ENCODE measurements at places on chromosomes 13 and 19. TPM values are rescaled to one million over a fixed set of nuclear protein-coding genes. Genes with fewer than 3 reads are reported as not detected.

DNA sequence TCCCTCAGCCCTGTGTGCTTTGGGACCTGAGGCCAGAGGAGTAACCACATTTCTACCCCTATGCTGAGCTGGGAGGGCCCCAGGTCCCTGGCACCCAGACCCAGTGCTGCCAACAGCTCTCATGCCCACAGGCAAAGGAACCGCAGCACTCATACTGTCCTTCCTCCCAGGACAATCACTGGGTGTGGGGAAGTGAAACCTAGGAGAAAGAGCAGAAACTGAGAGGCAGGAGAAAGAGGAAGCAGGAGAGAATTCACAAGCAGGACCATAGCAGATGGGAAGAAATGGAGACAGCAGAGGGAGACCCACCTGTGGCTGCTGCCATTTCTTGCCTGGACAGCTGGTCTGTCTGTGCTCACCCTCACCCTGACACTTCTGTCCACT lies 18.9 kb downstream of the CCDC97 start:
- DNase-seq, result no peak

DNA sequence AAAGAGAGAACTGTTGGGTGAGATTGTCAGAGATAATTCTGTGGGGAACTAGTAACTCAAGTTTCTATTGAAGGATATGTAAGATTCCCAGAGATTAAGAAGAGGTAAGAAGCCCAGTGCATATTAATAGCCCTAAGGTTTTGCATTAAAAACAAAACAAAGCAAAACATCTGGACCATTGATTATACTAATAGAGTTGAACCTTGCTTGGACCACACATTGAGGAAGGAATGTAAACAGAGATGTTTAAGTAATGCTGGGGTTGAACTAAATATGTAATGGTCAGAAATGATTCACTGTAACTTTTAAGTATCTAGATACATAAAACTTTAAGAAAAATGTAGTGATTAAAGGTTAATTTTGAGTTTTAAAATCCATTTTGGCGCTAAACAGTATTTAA lies 1770.0 kb downstream of the PCDH9 start:
- peak; percentile 75 for DNase-seq

DNA sequence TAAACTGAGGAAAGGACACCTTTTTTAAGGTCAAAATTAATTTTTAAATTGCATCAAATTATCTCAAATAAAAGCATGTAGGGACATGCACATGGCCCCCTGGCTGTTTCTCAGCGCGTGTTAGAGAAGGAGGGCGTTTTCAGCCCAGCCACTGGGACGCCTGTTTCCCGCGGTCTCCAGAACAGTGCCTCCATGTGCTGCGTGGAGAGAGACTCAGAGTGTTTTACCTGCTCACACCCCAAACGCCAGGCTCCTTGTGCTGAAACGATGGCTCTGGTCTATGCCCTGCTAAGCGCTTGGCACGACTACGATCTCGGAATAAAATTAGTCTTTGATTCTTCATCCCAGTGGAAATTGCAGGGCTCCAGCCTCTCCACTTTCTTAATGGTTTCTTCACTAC lies 20.0 kb upstream of the SPACA7 start:
- DNase-seq, result no peak

DNA sequence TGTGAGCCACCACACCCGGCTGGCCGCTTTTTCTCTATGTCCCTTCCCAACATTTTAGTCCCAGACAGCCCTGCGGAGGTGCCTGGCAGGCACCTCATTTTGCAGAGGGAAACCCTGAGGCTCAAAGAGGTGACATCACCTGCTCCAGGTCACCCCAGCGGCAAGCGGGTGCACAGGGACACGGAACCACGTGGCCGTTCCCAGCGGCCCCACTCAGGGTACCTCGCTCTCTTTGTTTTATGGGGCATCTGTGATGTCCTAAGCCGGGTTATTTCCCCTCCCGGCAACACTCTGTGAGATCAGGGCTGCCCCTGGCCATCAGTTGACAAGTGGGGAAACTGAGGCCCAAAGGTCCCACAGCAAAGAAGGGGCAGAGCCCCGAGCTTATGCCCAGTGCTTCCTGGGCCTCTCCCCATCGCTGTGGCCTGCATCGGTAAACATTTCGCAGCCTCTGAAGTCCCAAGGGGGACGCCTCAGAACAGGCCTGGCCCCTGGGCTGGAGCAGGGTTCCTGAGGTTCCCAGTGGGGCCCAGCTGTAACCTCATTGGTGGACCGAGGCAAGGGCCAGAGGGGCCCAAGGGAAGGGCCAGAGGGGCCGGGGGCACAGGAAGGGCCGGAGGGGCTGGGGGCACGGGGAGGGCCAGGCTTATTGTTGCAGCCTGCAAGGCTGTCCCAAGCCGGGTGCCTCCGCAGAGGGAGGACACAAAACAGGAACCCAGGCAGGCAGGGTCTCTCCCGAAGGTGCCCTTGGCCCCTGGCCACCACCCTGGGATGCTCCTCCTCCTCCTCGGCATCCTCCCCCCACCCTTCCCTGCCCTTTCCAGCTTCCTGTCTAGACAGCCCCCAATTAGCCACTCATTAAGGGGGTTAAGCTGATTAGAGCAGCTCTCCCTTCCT lies 39.0 kb downstream of the SMIM24 start:
- DNase-seq, result no peak

DNA sequence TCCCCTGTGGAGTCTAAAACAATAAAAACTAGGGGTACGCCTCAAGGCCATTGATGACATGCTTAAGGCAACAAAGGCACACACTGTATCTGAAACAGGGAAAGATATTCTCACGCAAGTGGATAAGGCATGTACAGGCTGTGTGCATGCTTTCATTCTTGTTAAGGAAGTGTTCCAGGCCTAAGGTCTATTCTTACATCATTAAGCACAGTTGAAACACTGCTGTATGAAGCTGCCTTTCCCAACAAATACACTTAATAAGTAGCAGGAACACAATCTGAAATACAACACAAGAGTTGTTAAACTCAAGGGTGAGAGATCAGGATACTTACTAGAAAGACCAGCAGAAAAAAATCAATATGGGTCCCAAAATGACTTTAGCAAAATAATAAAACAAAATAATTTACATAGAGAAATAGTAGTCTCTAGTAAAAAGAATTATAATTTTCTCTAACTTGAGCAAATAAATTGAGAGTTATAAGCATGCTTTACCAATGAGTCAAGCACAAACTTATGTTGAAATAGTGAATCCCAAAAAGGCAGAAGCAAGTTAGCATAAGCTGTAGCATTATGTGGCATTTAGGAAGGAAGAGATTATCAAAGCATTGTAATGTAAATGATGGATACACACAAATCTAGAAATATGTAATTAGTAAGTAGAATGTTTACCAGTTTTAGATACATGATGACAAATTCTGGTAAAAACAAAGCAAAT lies 796.9 kb downstream of the SLITRK1 start:
- DNase-seq, result peak; percentile 25

- DNase-seq, result no peak
These were observed 7.1 kb downstream of the COMMD6 start for GRCh38 chr13:75530549-75530961.

DNA sequence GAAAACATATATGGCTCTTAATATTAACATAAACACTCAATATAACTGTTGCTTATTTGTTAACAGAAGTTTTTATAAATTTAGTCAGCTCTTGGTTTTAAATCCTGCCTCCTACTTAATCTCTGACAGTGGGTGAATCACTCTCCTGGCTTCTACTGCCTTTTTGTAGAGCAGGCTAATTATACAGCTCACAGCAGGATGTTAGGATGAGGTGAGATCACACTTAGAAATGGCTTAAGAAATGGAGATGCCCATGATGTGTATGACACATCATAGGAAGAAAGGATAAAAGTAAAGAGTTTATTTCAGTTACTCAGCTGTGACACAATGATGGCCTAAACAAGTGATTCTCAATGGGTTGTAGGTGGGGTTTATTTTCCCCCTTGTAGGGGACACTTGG lies 345.6 kb downstream of the SPRY2 start:
- peak; percentile 29 for DNase-seq

GRCh38 chr19:23470873-23471545 lies 75.7 kb upstream of the ZNF91 start:
- no peak for DNase-seq

GRCh38 chr13:91946498-91947070 lies 548.2 kb downstream of the GPC5 start:
- DNase-seq, result peak; percentile 54

- DNase-seq, result no peak
These were observed at the start of gene GNG14 for GRCh38 chr19:12687496-12688196. Gene GNG14 (plus strand): TSS chr19:12687998. CDS start chr19:12688049, 51 bp downstream.

GRCh38 chr13:41017159-41017558 lies 2.0 kb downstream of the ELF1 start:
- DNase-seq, result no peak

DNA sequence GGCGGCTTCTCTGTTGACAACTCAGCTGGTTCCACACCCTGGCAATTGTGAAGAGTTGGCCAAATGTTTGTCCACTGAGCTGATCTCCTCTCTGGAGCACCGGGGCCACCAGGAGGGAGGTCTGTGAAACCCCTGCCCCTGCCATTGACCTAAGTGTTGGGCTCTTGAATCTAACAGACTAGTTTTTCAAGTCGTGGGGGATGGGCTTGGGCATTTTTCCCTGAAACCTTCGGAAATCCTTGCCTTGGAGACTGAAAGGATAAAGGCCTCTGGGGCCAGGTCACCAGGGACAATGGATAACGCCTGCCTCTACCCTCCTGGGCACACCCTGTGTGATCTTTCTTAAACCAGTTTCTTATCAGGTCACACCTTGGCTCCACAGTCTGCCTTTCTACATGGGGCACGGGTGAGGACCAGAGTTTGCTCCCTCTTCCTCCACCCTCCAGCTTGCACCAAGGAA lies 881 bp downstream of the GEMIN7 start:
- DNase-seq, result no peak

- no peak for DNase-seq
These were observed 67.0 kb upstream of the SLC15A1 start for GRCh38 chr13:98819382-98820010.

GRCh38 chr19:10380313-10381102 lies at the start of gene TYK2:
Gene TYK2 (minus strand): TSS chr19:10380572. CDS start chr19:10378406, 2,166 bp downstream.
- peak; percentile 96 for DNase-seq

DNA sequence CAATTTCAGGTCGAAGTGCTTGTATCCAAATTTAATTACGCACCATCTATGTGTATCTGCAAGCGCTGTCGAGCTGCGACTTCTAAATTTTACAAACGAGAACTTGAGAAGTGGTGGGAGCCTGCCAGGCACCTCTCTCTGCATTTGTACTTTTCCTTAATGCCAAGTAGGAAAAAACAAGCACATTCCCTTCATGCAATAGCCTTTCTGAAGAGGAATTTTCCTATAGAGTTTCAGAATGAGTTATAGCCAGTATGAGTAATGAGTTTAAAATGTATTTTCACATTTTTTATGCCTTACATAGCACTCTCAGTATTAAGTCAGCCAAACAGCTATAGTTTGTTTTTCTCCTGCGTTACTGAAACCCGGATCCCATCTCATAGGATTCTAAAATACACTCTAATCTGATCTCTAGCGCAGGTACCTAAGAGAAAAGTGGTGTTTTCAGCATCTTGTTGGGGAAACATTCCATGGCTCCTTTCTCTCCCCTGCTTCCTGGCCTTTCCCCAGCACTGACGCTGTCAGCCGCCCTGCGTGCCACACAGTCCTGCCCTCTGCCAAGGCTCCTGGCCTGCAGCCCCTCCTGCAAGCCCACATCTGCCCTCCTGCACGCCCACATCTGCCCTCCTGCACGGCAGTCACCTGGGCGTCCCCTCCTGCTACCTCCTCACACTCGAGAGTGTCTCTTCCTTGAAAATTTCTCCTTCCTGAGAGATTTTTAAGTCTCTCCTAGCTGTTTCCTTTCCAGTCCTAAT lies 526.9 kb downstream of the MYO16 start:
- DNase-seq, result peak; percentile 89

- DNase-seq, result no peak
These were observed 80.2 kb downstream of the TEX26 start for GRCh38 chr13:31012655-31013024.

DNA sequence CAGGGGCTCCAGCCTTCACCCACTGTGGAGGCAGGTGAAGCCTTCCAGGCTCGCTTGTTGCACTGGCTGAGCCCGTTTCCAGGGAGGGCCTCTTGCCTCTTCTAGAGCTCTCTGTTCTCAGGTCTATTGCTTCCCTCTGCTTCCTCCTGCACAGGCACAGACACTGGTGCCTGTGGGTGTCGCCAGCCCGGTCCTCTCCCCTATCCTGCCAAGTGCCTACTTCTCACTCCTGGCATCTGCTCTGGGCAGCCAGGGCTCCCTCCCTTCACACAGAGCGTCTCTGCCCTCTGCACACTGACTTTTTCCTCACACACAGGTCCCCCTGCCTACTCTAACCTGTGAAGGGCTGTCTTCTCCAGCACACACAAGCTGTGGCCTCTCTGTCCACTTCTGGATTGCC lies 60.3 kb downstream of the SLC7A9 start:
- no peak for DNase-seq

DNA sequence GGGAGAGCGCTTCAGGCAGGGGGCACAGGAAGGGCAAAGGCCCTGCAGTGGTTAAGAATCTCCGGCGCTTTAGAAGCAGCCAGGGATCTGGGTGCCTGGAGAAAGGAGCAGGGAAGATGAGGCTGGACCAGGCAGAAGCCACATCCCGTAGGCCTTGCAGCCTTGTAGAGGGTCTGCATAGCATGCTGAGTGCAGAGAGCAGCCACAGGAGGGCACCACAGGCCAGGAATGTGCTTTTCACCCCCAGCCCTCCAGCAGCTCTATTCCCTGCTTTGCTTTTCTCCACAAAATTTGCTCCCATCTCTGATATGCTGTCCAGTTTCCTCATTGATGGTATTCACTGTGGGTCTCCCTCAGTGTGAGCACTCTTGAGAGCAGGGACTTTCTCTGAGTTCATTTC lies 5.7 kb downstream of the WDR62 start:
- DNase-seq, result peak; percentile 59

DNA sequence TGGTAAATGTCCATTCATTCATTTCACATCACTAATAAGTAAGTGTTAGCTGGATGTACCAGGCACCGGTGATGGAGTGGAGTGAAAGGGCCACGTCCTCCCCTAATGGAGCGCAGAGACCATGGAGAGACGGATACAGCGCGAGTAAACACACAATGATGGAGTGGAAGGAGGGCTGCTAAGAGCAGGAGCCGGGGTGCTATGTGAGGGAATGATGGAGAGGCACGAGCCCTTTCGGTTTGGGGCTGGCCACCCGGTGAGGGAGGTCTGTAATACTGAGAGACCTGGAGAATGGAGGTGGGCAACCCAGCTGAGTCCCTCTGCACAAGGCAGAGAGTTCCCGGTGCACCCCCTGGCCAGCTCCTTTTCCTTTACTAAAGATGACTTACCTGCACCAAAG lies 53.7 kb downstream of the PEPD start:
- no peak for DNase-seq

The FCER2 gene
- polyA plus RNA-seq, result not detected

The OR7A5 gene
- polyA plus RNA-seq, result not detected

The HDGFL2 gene
- polyA plus RNA-seq, result 23.6 TPM

The MEIOSIN gene
- not detected for polyA plus RNA-seq

The CYP4F2 gene
- not detected for polyA plus RNA-seq

The COMP gene
- 0.11 TPM for polyA plus RNA-seq
